Brain pericyte (primary cell): ENCODE measurements at places on chromosomes 1 and 21.

- no peak for DNase-seq
Measured at GRCh38 chr1:208270651-208271141, 26.5 kb upstream of the PLXNA2 start.

DNA sequence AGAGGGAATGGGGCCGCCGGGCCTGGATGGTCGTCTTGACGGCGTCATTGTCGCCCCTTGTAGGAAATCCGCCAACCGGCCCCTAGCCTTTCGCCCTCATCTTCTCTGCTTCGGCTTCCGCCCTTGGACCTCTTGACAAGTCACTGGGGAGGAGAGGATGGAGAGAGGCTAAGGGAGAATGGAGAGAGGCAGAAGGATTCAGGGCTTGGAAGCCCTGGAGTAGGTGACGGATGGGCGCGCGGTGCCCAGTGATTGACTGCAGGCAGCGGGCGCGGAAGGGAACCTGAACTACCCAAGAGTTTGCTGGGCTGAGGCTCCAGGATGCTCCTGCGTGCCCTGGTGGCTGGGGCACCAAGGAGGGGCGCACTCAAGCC lies 651 bp downstream of the PDE4B start:
- no peak for DNase-seq

- DNase-seq = no peak
Measured at GRCh38 chr1:116997066-116997465, 4.5 kb upstream of the CD101 start.

- no peak for DNase-seq
Measured at GRCh38 chr21:30240661-30241060, 24.8 kb upstream of the CLDN8 start.

DNA sequence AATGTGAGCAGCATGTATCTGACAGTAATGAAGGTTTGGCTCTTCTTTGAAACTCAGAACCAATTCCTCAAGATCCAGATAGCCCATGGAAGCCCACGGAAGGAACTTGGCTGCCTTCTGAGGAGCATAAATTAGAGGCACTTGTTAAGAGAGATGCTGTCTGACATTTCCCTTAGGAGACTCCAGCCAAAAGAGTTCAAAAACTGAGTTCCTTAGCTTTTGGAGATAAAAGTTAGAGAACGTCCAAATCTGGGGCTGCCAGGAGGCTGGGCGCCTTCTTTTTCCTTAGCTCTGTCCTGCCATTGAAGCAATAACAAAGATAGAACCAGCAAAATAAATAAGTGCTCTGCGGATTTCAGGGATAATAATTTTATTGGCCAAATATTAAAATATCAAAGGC lies 439.6 kb upstream of the USP24 start:
- no peak for DNase-seq

DNA sequence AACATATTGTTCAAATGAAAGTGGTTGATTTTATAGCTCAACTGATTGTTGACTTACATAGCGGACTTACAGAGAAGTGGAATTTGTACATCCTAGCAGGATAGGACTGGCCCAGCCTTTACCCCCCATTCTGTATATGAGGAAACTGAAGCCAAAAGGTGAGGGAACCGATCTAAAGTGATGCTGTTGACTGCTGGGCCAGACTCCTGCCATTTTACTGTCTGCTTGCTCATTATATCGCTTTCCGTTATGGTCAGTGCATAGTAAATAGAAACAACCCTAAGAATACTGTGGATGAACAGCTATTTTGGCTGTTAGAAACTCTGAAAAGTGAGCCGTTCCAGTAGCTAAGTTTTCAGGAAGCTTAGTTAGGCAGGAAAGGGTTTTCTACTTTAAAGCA lies 31.9 kb downstream of the PRDM2 start:
- DNase-seq = no peak

GRCh38 chr1:243325305-243325890 lies 69.6 kb downstream of the SDCCAG8 start:
- peak; percentile 17 for DNase-seq
